ENCODE measurements at places on chromosomes 13 and 19. TPM values are rescaled to one million over a fixed set of nuclear protein-coding genes. Genes with fewer than 3 reads are reported as not detected.

DNA sequence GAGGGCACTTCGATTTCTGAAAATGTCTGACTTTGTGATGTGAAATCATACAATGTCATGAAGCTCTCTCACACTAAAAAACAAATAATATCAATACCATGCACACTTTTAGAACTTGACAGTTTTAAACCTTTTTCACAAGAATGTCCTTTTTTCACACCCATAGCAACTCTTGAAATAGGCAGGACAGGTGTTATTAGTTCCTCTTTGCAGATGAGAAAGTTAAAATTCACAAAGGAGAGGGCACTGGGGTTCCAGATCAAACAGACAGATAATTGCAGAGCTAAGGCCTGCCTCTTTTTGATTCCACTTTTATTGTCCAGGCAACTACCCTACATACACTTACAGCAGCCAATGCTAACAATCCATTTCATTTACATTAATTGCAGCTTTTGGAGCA lies 142.8 kb downstream of the KLF12 start:
- no peak overlapping the region for H3K4me3 ChIP-seq
- no peaks in the 10 kb centered on the region for H3K27me3 ChIP-seq
- H3K4me1 ChIP-seq: peaks cover 37% of the 10 kb centered on the region
- peaks cover 27% of the 10 kb centered on the region for H3K36me3 ChIP-seq

Gene IGFLR1
- 79.2 TPM for total RNA-seq

- H3K4me3 ChIP-seq: no peak overlapping the region
- no peaks in the 10 kb centered on the region for H3K27me3 ChIP-seq
- DNase-seq: no peak
- no peaks in the 10 kb centered on the region for H3K4me1 ChIP-seq
Measured at GRCh38 chr19:2436384-2436783, 9.0 kb upstream of the TIMM13 start.

Gene LYPD5
- total RNA-seq: 1.6 TPM

Gene CGB1
- total RNA-seq: not detected

Gene ZNF560
- 0.28 TPM for total RNA-seq

DNA sequence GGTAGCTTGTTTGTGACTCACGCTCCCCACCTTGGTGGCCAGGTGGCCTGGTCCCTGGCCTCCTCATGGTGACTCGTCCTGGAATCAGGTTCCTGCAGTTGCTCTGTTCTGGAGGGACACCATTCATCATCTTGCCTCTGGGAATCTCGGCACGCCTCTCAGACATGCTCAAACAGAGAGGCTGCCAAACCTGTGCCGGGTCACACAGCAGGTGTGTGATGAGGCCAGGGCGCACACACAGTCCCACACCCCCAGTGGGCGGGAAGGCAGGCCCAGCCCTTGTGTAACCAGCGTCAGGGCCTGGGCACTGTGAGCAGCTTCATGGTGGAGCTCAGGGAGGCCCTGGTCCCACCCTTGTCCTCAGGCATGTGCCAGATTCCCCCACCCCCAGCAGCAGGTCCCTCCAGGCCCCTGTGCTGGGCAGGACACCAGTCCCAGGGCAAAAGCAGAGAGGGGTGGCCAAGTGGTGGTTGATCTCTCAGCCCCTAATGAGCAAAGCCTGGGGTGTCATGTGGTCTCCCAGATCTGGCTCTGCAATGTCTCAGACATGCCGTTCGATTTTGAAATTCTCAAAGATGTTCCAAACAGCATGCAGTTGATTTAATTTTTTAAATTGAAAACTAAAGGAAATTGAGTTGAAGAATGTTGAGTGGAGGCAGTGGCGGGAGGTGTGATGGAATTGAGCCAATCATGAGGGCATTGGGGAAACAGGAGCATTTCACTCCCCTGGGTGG lies 12.1 kb downstream of the CEBPA start:
- no peak overlapping the region for H3K4me3 ChIP-seq
- no peaks in the 10 kb centered on the region for H3K36me3 ChIP-seq
- H3K4me1 ChIP-seq: peaks cover 2% of the 10 kb centered on the region

GRCh38 chr19:18117692-18118378 lies 20.3 kb downstream of the MAST3 start:
- H3K4me1 ChIP-seq: peaks cover 30% of the 10 kb centered on the region
- H3K27ac ChIP-seq: peak overlapping the region; percentile 81
- H3K36me3 ChIP-seq: peaks cover 4% of the 10 kb centered on the region
- H3K4me3 ChIP-seq: peak overlapping the region; percentile 79

DNA sequence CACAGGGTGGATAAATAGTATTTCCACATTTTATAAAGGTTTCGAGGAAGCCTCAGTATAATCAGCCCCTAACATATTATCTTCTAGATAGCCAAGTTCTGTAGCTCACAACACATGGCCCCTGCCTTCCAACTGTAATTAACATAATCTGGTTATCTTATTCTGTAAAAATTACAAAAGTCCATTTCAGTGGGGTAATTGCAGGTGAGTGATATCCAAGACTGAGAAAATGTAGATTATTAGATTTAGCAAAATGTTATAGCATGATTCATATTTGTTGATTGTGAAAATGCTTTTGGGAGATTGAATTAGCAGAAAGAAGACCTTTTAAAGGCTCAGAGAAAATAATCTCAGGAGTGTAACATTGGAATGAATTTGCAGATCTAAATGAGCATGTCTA lies 168.3 kb upstream of the GPC6 start:
- DNase-seq: no peak
- no peak overlapping the region for H3K27ac ChIP-seq
- H3K36me3 ChIP-seq: no peaks in the 10 kb centered on the region
- peaks cover 3% of the 10 kb centered on the region for H3K27me3 ChIP-seq
- H3K4me1 ChIP-seq: no peaks in the 10 kb centered on the region
- H3K4me3 ChIP-seq: no peak overlapping the region

GRCh38 chr19:49609499-49610092 lies 18.6 kb downstream of the PRR12 start:
- H3K27me3 ChIP-seq: no peaks in the 10 kb centered on the region
- no peak overlapping the region for H3K27ac ChIP-seq
- H3K4me3 ChIP-seq: no peak overlapping the region

GRCh38 chr13:100951016-100951415 lies 276.4 kb upstream of the TMTC4 start:
- no peak overlapping the region for H3K4me3 ChIP-seq
- no peak for DNase-seq
- H3K4me1 ChIP-seq: no peaks in the 10 kb centered on the region
- H3K36me3 ChIP-seq: no peaks in the 10 kb centered on the region

- no peaks in the 10 kb centered on the region for H3K4me1 ChIP-seq
- peaks cover 50% of the 10 kb centered on the region for H3K27me3 ChIP-seq
- H3K4me3 ChIP-seq: no peak overlapping the region
- peaks cover 31% of the 10 kb centered on the region for H3K36me3 ChIP-seq
- peak; percentile 37 for DNase-seq
Measured at GRCh38 chr19:56838909-56839651, 1.4 kb downstream of the PEG3 start.

Gene TEX26
- total RNA-seq: not detected

Gene ADAMTS10
- 3.7 TPM for total RNA-seq

GRCh38 chr13:48296528-48296927 lies 7.0 kb upstream of the RB1 start:
- peaks cover 9% of the 10 kb centered on the region for H3K4me1 ChIP-seq
- no peaks in the 10 kb centered on the region for H3K27me3 ChIP-seq
- no peak overlapping the region for H3K27ac ChIP-seq
- no peak overlapping the region for H3K4me3 ChIP-seq
- H3K36me3 ChIP-seq: no peaks in the 10 kb centered on the region
- no peak for DNase-seq

DNA sequence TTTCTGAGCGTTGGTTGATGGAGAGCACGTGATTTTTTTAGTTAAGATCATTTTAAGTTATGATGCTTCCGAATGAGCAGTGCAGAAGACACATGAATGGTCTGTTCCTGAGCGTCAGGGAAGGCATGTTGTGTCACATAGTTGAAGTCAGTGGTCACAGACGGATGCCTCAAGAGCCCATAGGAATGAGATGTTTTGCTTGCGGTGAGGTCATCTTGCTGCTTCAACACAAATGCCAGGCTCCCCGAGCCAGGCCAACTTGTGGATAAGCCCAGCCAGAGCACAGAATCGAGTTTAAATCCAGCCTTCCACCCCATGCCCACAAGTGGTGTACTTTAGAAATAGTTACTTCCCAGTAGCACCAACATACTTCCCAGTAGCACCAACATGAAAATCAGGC lies 5.4 kb downstream of the UPF3A start:
- no peaks in the 10 kb centered on the region for H3K27me3 ChIP-seq
- H3K4me3 ChIP-seq: no peak overlapping the region
- no peak for DNase-seq
- H3K27ac ChIP-seq: no peak overlapping the region

- no peaks in the 10 kb centered on the region for H3K36me3 ChIP-seq
- peaks cover 24% of the 10 kb centered on the region for H3K27me3 ChIP-seq
- H3K4me3 ChIP-seq: no peak overlapping the region
- no peak overlapping the region for H3K27ac ChIP-seq
- DNase-seq: no peak
Measured at GRCh38 chr19:46508206-46508605, 12.5 kb upstream of the PNMA8B start.

GRCh38 chr13:101218484-101218883 lies 197.8 kb downstream of the NALCN start:
- H3K4me3 ChIP-seq: no peak overlapping the region
- H3K4me1 ChIP-seq: no peaks in the 10 kb centered on the region
- no peak overlapping the region for H3K27ac ChIP-seq
- no peaks in the 10 kb centered on the region for H3K36me3 ChIP-seq
- DNase-seq: no peak

GRCh38 chr13:23432626-23433025 lies 876 bp downstream of the SACS start:
- no peak overlapping the region for H3K4me3 ChIP-seq
- no peaks in the 10 kb centered on the region for H3K36me3 ChIP-seq
- peaks cover 4% of the 10 kb centered on the region for H3K4me1 ChIP-seq

DNA sequence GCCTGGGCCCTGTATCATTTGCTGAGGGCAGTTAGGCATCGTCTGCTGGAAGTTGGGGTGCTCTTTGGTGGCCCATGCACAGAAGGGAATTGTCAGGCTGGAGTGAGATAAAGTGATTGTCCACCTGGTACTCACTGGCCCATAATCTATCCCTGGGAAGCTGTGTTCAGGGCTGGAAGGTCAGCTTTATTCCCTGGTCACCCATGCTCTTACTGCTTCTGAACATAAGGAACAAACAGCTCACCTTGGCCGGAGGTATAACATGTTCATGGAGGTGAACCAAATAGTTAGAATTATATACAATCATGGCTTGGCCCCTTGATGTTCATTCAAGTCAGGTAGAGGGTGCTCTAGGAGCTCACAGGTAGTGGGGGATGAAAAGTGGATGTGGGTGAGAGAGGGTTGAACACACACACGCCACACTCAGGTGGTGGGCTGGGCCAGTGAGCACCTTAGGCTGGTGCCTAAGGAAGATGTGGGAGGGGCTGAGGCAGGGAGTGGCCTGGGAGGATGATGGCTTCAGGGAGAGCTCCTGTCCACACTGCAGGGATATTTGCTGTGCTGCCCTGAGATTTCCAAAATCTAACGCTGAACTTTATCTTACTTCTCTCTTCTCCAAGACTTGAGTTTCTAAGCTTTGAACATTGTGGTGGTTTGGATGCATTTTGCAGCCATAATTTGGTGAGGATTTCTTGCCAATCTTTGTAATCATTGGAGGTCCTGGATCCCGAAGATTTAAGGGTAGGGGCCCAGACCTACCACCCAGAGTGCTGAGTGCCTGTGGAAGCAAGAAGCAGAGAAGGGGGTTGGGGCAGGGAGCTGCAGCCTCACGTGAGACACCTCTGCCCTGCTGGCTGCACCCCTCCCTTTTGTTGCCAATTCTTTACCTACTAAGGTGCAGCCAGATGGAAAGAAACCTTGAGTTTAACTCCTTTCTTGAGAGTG lies 420.6 kb downstream of the ZNF536 start:
- H3K4me3 ChIP-seq: no peak overlapping the region
- H3K27ac ChIP-seq: no peak overlapping the region
- peaks cover 6% of the 10 kb centered on the region for H3K27me3 ChIP-seq
- H3K36me3 ChIP-seq: no peaks in the 10 kb centered on the region

Gene LRRC25
- total RNA-seq: not detected

DNA sequence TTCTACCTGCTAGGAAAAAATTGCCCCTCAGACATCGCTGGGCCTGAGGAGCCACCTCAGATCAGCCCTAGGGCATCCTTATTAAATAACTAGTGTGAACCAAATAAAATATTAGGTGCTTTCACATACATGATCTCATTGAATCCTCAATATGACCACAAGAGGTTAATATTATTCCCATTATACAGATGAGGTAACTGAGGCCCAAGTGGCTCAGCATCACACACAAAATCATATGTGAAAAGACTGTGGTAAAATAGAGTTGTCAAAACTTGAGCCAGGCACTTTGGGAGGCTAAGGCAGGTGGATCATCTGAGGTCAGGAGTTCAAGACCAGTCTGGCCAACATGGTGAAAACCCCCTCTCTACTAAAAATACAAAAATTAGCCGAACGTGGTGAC lies 2.9 kb upstream of the DMKN start:
- peaks cover 35% of the 10 kb centered on the region for H3K27me3 ChIP-seq
- H3K4me1 ChIP-seq: no peaks in the 10 kb centered on the region
- no peaks in the 10 kb centered on the region for H3K36me3 ChIP-seq
- no peak for DNase-seq
- no peak overlapping the region for H3K27ac ChIP-seq

Gene SF3A2
- total RNA-seq: 160 TPM

Gene GEMIN7
- total RNA-seq: 58.2 TPM

DNA sequence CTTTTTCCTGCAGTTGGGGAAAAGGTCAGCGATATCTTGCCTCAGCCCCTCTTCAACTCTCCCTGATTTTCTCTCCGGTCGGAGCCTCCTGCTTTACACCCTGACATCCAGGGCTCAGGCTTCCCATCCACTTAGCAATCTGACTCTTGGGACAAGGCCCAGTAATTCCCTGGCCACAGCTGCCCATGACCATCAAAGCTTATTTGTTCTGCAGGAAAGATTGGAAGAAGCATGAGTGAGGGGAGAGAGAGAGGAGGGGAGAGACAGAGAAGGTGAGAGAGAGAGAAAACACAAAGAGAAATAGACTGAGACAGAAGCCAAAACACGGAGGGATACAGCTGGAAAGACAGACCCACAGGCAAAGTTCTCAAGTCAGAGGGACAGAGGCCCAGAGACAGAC lies 13.7 kb downstream of the SYT3 start:
- no peaks in the 10 kb centered on the region for H3K36me3 ChIP-seq
- H3K27me3 ChIP-seq: no peaks in the 10 kb centered on the region
- DNase-seq: no peak
- no peak overlapping the region for H3K27ac ChIP-seq
- no peak overlapping the region for H3K4me3 ChIP-seq

GRCh38 chr13:25776722-25777121 lies 275.1 kb downstream of the SHISA2 start:
- H3K36me3 ChIP-seq: no peaks in the 10 kb centered on the region
- H3K27ac ChIP-seq: no peak overlapping the region
- no peaks in the 10 kb centered on the region for H3K27me3 ChIP-seq
- peaks cover 4% of the 10 kb centered on the region for H3K4me1 ChIP-seq
- no peak overlapping the region for H3K4me3 ChIP-seq

Data from activated naive CD8-positive, alpha-beta T cell treated with anti-CD3 and anti-CD28 coated beads for 36 hours (primary cell).